ENCODE measurements at places on chromosomes 12 and 14.

- DNase-seq, result no peak
Observed at GRCh38 chr12:9948606-9949296, 16.6 kb upstream of the CLEC2A start.

DNA sequence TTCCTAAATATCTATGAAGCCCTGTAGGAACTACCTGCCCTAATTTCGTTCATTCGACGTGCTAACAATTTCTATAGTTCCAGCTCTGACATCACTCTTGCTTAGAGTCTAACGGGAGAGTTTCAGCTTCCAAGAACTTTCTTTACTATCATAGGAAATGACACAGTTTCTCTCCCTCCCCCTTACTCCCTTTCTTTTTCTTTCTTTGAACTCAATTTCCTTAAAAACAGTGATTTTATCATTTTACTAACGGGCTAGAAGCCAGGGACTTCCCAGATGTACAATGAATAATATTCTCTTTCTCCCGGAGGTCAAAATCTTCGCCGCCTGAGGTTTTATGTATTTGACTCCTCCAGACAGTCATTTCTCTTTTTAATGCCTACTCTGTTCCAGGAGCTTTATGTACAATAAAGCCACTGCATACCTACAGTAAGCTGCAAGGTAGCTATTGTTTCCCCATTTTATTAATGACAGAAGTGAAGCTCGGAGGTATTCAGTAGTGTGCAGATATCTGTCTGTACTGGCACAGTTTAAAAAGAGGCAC lies 15.7 kb downstream of the SMCO2 start:
- no peak for DNase-seq

- no peak for DNase-seq
Observed at GRCh38 chr12:116556964-116557698, 2.0 kb upstream of the MAP1LC3B2 start.

GRCh38 chr14:32620303-32620702 lies 291.2 kb downstream of the AKAP6 start:
- no peak for DNase-seq

DNA sequence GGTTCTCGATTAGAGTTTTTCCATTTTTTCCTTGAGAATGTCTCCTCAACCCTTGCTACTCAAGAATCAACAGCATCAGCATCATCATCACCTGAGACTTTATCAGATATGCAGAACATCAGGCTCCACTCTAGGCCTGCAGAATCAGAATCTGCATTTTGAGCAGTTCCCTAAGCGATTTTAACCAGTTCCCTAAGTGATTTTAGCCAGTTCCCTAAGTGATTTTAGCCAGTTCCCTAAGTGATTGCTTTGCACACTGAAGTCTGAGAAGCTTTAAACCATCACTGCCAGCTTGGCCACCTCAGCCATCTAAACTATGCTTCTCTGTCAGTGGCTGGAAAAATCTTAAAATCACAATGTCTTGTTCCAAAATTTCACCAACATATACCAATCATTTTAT lies 29.4 kb upstream of the SLC38A1 start:
- DNase-seq, result no peak

- DNase-seq, result no peak
Observed at GRCh38 chr12:42732908-42733411, 143.4 kb upstream of the PRICKLE1 start.

- DNase-seq, result no peak
Observed at GRCh38 chr12:130744274-130744673, 28.2 kb upstream of the RIMBP2 start.

GRCh38 chr14:98912655-98913054 lies 359.3 kb downstream of the BCL11B start:
- no peak for DNase-seq

GRCh38 chr12:95700316-95700785 lies 90.2 kb downstream of the NTN4 start:
- no peak for DNase-seq

GRCh38 chr12:130967636-130968035 lies 13.9 kb downstream of the ADGRD1 start:
- DNase-seq, result no peak

DNA sequence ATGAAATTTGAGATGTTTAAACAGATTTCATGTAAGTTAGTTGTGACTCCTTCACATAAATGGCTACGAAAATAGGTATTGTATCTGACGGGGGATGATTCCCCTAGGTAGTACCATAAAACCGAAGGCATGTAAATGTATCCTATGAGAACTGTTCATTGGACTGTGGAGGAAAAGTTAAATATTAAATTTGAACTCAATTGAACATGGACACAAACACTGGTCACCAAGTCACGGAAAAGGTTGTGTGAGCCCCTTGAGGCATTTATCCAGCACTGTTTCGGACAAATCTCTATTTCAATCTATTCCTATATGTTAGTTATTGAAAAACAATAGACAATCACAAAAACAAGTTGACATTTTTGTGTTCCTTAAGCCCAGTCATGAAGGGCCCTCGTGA lies 1014.3 kb upstream of the NOVA1 start:
- DNase-seq, result no peak

- DNase-seq, result no peak
Observed at GRCh38 chr12:91380631-91381030, 198.0 kb upstream of the DCN start.

DNA sequence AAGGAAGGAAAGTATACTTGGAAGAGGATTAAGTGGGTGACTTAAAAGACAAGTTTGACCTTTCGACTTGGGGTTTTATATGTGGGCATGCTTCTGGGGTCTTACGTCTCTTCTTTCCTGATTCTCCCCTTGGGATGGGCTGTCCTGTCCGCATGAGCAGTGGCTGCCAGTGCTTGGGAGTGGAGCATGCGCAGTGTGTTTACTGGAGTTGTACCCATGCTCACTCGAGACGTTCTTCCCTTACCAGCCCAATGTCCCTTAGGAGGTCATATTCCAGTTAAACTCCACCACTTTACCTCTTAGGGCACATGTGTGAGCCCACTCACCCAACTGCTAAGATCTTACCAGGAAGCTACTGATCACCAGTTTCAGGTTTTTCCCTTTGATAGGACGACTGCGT lies 20.0 kb upstream of the CHST11 start:
- no peak for DNase-seq

GRCh38 chr12:38123566-38124246 lies 192.9 kb upstream of the ALG10B start:
- DNase-seq, result no peak

DNA sequence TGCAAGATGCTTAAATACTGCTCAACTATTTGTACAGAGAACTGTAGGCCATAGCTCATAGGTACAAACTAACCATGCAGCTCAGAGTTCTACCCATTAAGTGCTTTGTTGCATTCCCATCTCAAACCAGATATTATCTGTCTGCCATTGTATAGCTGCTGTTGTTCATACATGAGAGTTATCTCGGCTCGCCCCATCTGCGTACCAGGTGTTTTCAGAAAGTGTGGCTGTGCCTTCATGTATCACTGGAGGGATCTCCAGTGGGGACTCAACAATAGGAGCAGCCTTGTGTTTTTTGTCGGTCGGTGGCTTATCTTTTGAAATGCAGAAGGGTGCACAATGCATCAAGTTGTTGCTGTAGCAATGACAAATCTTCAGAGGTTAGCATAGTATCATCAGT lies 678.3 kb downstream of the RERGL start:
- no peak for DNase-seq

DNA sequence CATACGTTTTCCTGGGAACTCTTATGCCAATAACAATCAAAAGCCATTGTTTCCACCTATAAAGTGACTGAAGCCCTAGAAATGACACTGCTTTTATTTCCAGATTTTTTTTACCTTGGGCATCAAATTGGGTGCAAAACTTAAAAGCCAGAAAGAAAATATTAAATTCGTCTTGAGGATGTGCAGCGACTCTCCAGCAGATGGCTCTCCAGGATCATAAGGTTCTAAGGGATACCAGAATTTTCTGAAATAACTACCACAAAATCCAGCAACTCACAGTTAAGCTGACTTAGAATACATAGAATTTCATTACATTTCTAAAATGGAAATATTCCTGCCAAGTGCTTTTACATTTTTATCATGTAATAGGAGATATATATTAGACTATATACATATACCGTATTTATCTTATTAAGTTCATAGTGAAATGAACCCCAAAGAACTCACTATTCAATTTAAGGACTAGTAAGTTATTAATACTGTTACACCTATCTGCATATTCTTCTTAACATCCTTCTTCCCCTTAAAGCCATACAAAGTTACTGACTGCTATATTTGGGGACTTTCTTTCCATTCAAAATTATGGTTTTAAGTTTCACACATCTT lies 44.0 kb downstream of the ARMH4 start:
- peak; percentile 54 for DNase-seq

DNA sequence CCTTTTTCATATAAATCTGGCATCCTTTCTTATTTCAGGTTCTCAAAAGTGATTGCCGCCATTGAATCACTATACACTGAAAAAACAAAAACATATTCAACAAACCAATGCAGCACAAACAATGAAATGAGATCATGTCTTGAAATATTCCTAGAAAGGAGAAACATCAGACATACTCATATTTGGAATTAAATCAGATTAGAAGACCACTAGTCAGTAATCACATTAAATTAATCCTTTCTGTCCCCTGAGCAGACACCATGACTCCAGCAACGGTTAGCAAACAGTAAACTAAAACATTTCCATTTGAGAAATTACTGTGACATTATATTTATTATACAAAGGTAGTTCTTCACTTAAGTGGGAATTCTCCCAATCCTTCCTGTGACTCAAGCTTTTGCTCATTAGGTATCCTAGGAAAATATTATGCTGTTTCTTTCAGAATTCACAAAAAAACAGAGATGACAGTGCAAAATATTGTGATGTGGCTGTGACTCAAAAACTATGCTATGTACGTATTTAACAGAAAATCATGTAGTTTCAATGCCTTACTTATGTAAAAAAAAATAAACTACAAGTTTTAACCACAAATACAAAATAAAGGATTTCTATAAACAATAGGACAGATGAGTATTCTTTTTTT lies 29.7 kb downstream of the CPNE8 start:
- no peak for DNase-seq

- DNase-seq, result no peak
Observed at GRCh38 chr12:6768990-6769389, 2.8 kb downstream of the PTMS start.

GRCh38 chr12:26936559-26937442 lies 980 bp downstream of the INTS13 start:
- no peak for DNase-seq

DNA sequence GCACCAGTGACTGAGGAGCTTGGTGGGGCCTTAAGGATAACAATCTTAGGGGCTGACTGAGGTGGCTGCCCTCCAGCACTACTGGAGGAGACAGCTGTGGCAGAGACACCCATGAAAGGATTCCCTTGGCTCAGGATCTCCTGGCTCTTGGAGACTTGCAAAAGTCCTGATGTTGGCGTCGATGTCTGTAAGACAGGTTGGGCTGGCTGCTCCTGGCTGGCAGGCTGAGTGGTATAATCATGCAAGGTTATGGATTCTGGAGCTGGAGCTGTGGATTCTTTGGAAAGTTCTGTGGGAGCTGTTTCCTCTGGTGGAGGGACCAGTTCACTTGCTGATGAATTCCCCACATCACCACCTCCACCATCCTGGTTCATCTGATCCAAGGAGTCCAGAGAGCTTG lies 24.8 kb downstream of the CHD8 start:
- DNase-seq, result no peak

GRCh38 chr14:96799489-96800054 lies 2.4 kb downstream of the VRK1 start:
- no peak for DNase-seq

- DNase-seq, result no peak
Observed at GRCh38 chr12:127054531-127054930, 1212.4 kb upstream of the TMEM132C start.

GRCh38 chr12:84696281-84696680 lies 216.3 kb downstream of the SLC6A15 start:
- no peak for DNase-seq

- no peak for DNase-seq
Observed at GRCh38 chr14:94773655-94774343, 3.9 kb upstream of the GSC start.

DNA sequence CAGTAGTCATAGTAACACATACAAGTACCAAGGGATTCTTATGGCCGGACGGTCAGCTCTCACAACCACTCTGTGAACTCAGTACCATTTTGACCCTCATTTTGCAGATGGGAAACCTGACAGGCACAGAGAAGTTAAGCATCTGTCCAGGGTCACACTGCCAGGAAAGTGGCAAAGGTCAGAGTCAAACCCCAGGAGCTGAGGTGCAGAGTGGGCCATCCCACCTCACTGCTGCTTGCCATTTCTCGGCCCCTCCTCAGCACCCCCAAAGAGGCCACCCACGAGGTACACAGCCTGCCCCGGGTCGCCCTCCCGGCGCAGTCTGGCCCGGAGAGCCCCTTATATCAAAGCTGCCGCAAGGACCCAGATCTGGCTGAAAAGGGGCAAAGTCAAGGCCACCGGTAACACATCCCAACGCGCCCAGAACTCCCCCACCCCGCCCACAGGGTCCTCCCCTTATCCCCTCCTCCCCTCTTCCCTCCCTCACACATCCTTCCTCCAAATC lies 1.7 kb downstream of the NCOR2 start:
- DNase-seq, result no peak

DNA sequence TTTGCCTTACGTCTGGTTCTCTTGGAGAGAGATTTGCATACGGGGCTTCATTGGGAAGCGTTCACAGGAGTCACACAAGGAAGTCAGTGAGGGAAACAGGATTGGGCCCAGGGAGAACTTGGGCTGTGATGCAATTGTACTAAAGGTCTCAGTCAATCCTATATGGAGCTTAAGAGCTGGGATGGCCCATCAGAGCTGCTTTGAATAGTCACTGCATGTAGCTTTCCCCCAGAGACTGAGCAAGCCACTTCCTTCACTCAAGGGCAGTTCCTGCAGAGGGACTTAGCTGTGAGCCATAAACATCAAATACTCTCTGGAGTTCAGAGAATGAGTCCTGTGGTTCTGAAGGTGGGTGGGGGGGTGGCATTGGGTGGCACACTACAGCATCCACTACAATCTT lies 605.4 kb downstream of the MED13L start:
- no peak for DNase-seq

DNA sequence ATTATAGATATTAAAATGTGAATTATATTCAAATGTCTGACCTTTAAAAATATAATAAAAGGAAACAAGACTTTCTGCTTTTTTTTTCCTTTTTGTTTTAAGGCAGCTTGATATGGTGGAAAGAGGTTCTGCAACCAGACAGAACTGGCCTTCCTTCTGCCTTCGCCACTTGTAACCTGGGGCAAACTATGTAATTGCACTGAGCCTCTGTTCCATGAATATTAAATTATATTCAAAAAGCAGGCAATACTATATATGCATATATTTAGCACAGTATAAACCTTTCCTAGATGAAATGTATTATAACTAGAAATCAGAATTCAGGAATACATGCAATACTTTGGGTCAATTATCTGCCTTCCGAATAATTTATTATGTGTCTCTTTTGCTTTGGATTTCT lies 59.9 kb downstream of the ACSS3 start:
- no peak for DNase-seq

Measured in NCI-H2081 (cell line).